Adrenal gland (tissue), 19 donors: ENCODE measurements at places on chromosomes 11 and 22.

DNA sequence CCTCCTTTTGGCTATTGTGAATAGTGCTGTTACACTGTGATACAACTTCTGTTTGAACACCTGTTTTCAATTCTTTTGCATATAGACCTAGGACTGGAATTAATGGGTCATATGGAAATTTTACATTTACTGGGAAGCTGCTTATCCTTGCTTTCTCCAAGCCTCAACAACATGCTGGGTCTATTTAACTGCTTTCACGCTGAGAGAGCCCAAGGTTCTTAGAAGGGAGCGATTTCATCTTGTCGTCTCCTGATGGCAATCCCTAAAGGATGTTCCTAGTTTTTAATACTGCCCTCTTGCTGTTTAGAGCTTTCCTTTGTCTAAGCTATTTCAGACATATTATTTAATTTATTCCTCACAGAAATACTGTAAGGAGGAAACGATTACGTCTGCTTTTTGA, 15.5 kb downstream of the IRAG1 start:
- DNase-seq = no peak

- no peak for DNase-seq
Measured at GRCh38 chr11:30285416-30286121, 37.3 kb upstream of the ARL14EP start.

GRCh38 chr22:45166932-45167331, 3.2 kb downstream of the NUP50 start:
- DNase-seq = no peak

DNA sequence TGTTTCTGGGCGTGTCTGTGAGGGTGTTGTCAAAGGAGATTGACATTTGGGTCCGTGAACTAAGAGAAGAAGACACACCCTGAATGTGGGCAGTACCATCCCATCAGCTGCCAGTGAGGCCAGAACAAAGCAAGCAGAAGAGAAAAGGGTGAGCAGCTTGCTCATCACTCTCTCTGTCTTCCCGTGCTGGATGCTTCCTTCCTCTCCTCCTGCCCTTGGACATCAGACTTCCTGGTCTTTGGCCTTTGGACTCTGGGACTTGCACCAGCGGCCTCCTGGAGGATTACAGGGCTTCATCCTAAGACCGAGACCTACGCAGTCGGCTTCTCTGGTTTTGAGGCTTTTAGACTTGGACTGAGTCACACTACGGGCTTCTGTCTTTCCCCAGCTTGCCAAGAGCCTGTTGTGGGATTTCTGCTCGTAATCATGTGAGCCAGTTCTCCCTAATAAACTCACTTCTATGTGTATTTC, 18.8 kb downstream of the APOL2 start:
- peak; percentile 63 for DNase-seq

GRCh38 chr22:38973289-38974169, 8.6 kb upstream of the APOBEC3B start:
- peak; percentile 57 for DNase-seq

DNA sequence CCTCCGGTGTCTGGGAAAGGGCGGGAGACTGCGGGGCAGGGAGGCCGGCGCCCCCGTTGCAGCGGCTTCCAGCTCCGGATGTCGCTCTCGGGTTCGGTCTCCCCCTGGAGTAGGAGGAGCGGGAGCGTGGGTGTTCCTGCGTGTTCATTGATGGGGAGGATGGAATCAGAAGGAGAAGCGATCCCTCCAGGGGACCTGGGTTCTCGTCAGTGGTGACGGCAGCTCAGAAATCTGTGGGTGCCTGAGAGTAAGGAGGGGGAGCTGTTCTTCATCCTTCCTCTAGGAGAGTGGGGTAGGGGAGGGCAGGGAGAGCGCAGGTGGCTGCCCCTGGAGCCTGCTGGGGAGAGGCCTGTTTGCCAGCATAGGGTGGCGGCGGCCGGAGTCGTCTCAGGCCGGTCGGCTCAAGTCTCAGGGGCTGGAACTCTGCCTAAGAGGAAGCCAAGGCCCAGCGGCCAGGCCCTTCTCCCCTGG, 1.1 kb downstream of the UBASH3B start:
- DNase-seq = peak; percentile 29

DNA sequence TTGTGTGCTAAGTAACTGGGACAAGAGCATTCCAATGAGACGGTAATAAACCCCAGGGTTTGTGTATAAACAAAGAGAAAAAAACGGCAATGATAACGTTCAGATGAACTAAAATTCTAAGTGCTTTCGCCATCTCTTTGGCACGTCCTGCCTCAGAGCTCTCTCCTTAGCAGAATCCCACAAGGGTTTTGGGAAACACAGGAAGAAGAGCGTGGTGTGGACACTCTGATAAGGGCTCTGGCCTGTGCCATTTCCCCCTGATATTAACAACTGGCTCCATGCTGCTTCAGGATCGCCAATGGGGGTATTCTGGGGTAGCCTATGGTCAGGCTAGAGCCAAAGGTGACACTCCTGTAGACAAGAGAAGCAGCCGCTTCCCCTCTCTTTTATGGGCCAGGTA, 18.4 kb downstream of the ABCC8 start:
- DNase-seq = no peak

DNA sequence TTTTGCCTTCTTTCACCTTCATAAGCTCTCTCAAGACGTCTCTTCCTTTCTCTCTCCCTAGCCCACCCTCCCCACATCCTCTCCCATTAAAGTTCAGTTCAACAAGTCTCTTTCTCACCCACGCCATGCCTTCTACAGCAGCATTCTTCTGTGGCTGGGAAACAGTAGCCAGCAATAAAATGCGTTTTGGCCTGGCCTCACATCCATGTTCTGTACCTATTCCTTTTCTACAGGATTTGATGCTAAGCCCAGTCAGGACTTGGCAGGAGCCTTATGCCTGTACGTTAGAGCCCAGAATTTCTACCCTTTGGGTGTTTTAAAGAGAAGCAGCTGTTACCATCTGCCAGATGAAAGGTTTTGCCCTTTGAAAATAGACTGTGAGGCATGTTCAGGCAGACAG, 7.1 kb upstream of the CD44 start:
- no peak for DNase-seq

DNA sequence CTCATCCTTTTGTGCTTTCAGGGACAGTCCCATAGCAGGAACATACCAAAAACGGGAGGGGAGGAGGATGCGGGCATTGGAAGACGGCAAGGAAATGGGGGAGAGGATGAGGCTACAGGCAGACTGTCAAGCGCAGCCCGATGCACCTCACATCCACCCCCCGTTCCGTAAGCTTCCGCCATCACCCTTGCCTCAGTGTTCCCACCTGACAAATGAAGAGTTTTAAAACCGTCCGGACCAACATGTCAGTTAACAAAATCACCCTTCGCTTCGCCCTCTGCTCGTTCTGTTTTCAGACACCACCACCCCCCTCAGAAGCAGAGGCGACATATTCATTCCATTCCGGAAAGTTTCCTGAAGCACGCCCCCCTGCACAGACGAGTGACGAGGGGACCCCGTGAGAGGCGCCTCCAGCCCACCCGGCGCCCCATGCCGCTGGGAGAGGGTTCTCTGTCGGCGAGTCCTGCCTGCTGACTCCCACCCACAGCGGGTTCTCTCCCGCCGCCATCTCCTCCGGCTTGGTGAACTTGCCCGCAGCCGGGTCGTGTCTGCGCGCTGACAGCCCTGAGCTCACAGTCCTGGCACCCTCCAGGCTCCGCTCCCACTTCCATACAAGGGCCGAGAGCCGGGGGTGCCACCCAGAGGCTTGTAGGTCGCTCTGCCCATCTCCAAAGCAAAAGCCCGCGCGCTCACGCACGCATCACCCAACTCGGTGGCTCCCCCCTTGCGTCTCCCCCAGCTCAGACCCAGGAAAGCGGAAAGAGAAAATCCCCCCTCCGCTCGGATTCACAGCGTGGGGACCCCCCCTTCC, 1.5 kb downstream of the IGSF9B start:
- DNase-seq = no peak

DNA sequence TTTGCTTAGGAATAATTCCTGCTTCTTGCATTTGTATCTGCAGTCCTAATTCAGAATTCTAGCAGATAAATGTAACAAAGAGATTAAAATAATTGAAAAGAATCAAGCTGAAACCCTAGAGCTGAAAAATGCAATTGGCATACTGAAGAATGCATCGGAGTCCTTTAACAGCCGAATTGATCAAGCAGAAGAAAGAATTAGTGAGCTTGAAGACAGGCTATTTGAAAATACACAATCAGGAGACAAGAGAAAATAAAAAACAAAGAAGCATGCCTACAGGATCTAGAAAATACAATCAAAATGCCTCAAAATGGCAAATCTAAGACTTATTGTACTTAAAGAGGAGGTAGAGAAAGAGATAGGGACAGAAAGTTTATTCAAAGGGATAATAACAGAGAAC, 8.2 kb downstream of the TREH start:
- no peak for DNase-seq

DNA sequence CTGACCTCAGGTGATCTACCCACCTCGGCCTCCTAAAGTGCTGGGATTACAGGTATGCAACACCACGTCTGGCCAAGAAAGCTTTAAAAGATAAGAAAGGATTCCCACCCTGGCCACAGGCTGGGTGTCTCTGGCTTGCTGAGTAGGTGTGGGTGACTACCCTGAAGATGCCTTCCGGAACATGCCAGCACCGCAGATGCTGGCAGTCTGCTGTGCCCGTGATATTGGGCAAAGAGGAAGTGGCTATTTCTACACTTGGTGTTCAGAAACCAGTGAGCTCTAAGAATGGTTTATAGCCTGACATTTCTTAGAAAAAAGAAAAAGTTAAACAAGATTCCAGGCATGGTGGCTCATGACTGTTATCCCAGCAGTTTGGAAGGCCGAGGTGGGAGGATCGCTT, 6.1 kb downstream of the MRPL11 start:
- DNase-seq = no peak

- DNase-seq = no peak
Measured at GRCh38 chr22:27882507-27883290, 36.4 kb downstream of the PITPNB start.

- DNase-seq = no peak
Measured at GRCh38 chr11:86143087-86144030, 74.5 kb upstream of the PICALM start.
